Right lung (tissue), 10 donors: ENCODE measurements at places on chromosomes 2 and 18. TPM values are rescaled to one million over a fixed set of nuclear protein-coding genes. Genes with fewer than 3 reads are reported as not detected.

GRCh38 chr2:239749272-239749873, 275.8 kb downstream of the NDUFA10 start:
- DNase-seq = no peak

- no peak for DNase-seq
Observed at GRCh38 chr2:160639472-160639871, 145.9 kb upstream of the RBMS1 start.

DNA sequence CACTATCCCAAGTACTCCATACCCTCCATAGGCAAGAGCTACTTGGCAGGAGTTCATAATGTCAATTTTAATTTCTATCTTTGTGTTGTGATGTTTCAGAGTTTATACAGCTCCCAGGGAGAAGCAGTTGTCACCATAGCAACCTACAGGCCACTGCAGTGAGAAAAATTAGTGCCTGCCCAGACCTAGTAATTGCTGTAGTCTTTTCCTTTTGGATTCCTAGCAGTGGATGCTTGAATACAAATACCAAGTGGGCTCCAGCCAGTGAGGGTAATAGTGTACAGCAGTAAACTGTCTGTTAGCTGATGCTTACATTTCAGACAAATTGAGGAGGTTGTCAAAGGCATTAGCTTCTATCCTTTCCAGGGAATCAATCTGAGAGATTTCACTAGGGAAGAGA, 26.7 kb downstream of the LHCGR start:
- no peak for DNase-seq

DNA sequence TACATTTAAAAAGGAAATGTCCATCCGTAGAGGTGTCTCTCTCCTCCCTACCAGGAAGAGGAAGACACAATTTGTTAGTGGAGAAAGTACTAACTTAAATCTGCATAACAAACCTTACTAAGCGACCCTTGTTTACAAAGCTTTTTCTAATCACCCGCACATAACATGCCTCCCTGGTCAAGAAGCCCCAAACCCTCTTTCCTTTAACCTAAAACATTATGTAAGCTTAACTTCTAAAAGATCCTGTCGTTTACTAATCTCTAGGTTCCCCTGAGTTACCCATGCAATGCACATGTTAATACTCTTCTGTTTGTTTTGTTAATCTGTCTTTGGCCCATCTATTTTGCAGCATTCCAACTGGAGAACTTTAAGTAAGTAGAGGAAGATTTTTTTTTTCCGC, 630.3 kb upstream of the NRXN1 start:
- DNase-seq = no peak

DNA sequence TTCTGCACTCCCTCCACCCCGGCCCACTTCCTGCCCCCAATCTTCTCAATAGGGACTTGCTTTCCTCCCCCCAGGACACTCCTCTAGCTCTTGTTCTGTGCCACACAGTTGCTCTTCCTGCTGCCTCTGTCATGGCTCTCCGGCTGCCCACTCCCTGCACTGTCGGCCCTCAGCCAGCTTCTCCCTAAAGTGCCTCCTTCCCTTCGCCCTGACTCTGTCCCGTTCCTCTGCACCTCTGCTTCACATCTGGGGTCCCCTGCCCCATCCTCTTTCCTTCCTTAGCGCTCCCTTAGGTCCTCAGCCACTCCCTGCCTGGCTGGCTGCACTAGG, 132.1 kb downstream of the CABLES1 start:
- DNase-seq = no peak

DNA sequence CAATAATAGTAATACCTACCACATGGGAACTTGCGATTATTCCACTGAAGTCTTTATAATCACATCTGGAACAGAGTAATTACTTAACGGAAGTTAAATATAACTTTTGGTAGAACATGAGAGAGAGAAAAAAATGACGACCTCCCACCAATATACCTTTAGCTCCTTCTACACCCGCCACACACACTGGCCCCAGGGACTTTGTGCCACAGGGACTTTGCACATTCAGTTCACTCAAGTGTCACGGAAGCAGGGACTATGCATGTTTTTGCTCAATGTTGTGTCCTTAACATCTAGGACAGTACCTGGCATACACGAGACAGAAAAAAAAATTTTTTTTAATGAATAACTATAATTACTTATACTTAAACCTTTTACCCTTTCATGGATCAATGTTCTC, 4.0 kb downstream of the GPR155 start:
- DNase-seq = no peak

- DNase-seq = peak; percentile 29
Observed at GRCh38 chr2:118112771-118113334, 24.6 kb downstream of the INSIG2 start.

- no peak for DNase-seq
Observed at GRCh38 chr2:216066230-216066629, 15.4 kb downstream of the PECR start.

DNA sequence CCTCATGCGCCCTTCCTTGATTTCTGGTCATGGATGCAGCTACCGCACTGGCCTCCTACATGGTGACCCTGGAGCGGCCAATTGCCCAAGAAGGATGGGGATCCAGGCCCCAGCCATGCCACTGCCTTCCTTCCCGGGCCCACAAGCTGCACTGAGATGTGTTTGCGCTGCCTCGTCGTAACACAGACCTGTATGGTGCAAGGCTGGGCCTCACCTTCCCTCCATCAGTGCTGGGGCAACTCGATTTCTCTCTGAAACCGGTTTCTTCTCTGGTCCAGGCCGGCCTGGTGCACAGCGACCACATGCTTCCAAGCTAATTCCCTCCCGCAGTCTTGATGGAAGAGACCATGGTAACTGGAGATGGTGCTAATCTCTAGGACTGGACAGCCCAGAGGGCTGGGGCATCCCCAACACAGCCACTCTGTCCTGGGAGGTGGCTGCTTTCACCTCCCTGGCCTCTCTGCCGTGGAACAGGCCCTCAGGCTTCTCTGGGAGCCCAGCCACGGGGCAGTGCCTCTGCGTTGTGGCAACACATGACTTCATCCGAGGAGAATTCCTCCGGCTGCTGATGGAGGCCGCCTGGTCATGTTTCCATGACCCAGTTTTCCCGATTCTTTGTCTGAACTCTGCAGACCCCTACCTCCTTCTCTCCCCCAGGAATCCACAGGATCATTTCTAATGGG, 184.2 kb downstream of the GLI2 start:
- no peak for DNase-seq

- no peak for DNase-seq
Observed at GRCh38 chr2:1670636-1671035, 73.7 kb downstream of the PXDN start.

DNA sequence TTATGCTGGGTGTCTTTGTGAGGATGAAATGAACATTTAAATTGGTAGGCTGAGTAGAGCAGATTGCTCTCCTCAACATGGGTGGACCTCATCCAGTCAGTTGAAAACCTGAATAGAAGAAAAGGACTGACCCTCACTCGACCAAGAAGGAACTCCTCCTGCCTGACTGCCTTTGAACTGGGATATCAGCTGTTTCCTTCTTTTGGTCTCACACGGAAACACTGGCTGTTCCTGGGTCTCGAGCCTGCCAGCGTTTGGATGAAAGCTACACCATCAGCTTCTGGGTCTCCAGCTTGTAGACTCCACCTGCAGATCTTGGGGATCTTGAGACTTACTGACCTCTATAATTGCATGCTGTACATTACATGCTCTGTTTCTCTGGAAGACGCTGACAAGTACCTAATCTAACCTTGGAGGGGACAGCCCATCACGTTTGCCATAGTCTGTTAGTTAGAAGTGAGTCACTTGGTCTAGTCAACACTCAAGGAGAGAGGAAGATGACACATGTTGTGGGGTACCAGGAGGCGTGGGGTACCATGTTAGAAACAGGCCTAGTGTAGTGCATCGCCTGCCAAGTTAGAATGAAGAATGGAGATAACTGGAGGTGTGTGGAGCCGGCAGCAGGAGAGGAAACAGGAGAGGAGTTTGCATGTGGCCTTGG, 267.0 kb downstream of the MREG start:
- DNase-seq = no peak

GRCh38 chr2:27074738-27075565, 3.5 kb upstream of the EMILIN1 start:
- peak; percentile 74 for DNase-seq

DNA sequence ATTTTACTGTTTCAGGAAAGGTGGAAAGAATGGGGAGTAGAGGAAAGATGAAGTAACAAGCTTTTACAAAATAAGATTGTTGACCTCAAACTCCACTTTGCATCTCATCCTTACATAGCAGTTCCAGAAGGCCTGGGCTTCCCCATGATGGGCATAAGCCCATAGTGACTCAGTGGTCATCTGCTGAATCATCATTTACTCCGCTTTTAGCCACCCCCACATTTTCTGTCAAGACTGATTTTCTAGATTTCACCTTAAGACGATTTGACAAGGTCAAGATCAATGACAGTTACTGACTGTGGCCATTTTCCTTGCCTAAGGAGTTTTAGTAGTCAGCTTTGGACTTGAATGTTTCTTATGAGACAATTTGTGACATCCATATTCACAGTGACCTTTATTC, 49.4 kb downstream of the PLEKHM3 start:
- DNase-seq = no peak

- DNase-seq = no peak
Observed at GRCh38 chr2:20433249-20433648, 13.6 kb upstream of the RHOB start.

DNA sequence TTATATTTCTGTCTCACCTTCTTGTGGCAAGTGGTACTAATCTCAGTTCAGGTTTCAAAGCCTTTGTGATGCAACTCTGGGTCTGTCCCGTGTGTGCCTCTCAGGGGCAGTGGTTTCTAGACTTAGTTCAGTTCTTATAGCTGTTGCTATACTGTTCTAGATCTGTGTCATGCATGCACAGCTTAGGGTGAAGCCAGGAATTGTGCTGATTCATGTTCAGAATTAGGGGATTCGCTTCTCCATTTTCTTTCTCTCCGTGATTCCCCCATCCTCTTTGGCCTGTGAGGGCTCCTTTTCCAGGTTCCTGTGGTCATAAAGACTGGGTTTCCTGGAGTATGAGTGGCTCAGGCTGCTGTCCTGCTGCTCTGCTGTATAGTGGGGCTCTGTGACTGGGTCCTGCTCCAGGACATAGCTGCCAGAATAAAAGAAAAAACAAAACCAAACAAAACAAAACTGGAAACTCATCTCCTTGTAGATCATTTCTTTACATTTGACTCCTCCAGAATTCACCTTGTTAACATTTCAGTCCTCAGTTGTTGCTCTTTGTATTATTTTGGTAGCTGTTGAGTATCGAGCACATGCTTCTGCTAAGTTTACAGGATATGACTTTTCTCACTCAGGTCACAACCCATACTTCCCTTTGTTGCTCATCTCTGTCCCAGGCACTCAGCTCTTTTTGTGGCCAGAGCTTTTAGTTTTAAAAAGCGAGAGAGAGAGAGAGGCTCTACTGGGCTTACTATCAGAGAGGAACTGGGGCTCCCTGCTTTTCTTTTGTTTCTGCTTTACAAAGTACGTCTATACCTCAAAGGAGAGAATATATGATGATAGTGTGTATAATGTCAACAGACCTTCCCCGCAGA, 34.2 kb downstream of the CERS6 start:
- no peak for DNase-seq

GRCh38 chr18:49251451-49251850, 209.0 kb downstream of the DYM start:
- no peak for DNase-seq

DNA sequence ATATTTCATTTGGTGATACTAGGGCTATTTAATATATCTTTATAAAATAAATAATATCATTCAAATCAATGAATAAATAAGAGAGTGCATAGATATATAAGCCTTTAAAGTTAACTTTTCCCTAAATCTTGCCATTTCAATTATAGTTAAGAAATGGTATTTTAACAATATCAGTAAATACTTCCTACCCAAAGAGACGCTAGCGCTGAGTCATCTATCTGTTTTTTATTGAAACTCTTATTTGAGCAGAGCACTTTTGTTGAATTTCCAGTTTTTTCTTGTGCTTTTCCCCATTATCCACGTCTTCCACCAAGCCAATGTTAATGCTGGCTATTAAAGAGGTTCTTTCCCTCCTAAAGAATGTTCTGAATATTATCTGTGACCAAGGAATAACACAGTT, 639.3 kb downstream of the DSC3 start:
- DNase-seq = no peak

GRCh38 chr18:50675043-50675442, 115.2 kb downstream of the MAPK4 start:
- DNase-seq = no peak

- DNase-seq = no peak
Observed at GRCh38 chr2:235498541-235498940, 4.7 kb downstream of the AGAP1 start.

DNA sequence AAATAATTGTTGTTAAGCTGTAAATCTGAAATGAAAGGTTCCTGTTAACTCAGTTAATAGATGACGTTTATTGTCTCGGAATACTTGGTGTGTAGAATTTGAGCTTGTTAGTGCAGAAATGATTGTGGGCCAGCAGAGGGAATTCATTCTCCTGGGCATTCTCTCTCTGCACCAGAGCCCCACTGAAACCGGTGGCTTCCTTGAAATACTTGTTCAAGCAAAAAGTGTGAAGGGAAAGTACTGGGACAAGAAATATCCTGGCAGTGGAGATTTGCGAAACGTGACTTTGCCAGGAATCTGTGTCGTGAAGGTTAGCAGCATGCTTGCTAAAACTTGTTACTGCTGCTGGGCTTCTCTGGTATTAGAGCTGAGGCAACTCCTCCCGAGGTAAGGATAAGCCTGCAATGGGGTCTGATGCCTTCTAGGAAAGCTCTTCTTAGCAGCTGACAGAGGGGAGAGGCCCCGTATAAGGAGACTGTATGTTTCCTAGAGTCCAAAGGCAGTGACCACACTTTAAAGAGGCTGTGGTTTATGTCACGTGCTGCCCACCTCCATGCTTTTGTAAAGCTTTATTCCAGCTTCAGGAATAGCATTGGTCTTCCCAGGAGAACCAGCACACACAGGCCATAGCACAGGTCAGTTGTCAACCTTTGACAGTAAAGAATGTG, 2.0 kb downstream of the ITGA6 start:
- no peak for DNase-seq

GALNT3 gene
- 25.4 TPM for polyA plus RNA-seq

DPY30 gene
- polyA plus RNA-seq = 75.3 TPM

PPM1G gene
- polyA plus RNA-seq = 70.0 TPM

GPR45 gene
- 0.10 TPM for polyA plus RNA-seq
